ENCODE measurements at places on chromosomes 5 and 9.

DNA sequence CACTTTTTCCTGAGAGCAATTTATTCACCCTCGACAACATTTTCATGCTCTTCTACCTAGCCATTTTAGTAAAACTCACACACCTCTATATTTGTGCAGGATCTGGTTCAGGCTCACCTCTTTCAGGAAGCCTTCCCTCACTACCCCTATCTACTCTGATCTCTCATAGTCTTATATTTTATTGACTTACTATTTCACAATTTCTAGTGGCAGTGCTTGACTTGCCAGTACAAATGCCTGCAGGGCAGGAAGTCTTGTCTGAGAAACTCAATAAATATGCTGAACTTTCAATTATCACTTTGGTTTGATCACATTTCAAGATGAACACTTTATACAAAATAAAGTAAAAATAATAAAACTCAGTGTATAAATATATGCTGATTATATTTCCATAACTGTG, 226.8 kb downstream of the CETN3 start:
- no peak for DNase-seq

DNA sequence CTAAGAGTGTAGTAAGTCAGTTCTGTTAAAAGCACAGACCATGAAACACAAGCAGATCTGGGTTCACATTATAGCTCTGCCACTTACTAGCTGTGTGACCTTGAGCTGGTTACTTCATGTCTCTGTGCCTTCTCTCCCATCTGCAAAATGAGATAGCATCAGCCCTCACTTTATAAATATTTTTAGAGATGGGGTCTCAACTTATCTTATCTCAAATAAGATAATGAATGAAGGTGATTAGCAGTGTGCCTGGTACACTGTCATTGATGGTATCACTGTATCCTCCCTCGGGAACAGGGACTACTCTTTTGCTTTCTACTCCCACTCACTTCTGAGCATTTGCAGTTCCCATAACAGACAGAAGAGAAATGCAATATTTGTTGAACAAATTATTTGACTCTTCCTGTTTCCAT, 52.4 kb downstream of the GALNT10 start:
- DNase-seq, result no peak

GRCh38 chr5:68066277-68066955, 149.1 kb upstream of the PIK3R1 start:
- no peak for DNase-seq

DNA sequence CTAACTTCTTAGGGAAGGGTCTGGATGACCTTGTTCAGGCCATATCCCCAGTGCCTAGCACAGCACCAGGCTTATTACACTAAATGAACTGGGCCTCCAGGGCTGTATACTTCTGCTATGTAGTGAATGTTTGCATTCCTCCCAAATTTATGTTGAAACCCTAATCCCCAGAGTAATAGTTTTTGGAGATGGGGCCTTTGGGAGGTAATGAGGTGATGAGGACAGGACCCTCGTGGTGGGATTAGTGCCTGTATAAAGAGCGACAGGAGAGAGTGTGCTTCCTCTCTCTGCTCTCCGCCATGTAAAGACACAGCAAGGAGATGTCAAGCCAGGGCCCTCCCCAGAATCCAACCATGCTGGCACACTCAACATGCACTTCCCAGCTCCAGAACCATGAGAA, 148.3 kb downstream of the SEC61B start:
- DNase-seq, result no peak

DNA sequence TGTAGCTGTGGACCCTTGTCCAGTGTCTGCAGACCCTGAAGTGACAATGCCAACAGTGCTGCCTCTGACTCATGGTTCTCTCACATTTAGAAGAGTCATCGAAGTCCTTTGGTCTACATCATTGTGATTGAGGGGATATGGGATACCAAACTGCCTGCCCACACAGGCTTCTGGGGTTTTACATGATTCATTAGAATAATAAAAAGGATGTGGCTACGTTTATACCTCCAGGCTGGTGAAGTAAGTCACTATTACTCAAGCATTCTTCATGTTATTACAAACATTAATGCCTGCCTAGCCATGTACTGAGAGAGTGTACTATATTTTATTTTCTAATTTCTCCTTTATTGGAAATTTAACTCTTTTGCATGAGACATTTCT, 365.7 kb downstream of the SPATA31D1 start:
- no peak for DNase-seq

Data from umbilical cord (tissue), 2 donors.